Left renal cortex interstitium (tissue), 4 donors: ENCODE measurements at places on chromosomes 4 and X.

- DNase-seq = no peak
Observed at GRCh38 chrX:70257423-70258288, 2.3 kb downstream of the P2RY4 start.

- DNase-seq = no peak
Observed at GRCh38 chr4:43843501-43843900, 605.1 kb downstream of the KCTD8 start.

GRCh38 chr4:27327421-27328181 lies 467.0 kb downstream of the STIM2 start:
- no peak for DNase-seq

DNA sequence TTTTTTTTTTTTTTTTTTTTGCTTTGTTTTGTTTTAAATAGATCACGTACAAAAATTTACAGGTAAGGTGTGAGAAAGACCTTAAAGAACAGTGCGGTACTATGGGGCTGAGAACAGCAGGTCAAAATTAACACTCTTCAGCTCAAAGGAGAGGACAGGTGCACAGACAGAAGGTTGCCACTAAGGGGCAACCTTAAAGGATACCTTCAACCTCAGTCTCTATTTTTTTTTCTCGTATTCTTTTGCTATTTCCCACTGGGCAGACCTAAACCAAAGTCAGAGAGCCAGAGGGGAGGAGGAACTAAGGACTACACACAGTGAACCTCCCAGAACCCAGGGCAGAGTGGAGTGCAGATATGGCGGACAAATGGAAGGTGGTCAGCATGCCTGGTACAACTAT lies 1984.3 kb upstream of the IGFBP7 start:
- DNase-seq = no peak

GRCh38 chr4:127586922-127587571 lies 45.7 kb upstream of the INTU start:
- DNase-seq = no peak

- DNase-seq = no peak
Observed at GRCh38 chrX:122026665-122027064, 979.3 kb downstream of the GLUD2 start.

DNA sequence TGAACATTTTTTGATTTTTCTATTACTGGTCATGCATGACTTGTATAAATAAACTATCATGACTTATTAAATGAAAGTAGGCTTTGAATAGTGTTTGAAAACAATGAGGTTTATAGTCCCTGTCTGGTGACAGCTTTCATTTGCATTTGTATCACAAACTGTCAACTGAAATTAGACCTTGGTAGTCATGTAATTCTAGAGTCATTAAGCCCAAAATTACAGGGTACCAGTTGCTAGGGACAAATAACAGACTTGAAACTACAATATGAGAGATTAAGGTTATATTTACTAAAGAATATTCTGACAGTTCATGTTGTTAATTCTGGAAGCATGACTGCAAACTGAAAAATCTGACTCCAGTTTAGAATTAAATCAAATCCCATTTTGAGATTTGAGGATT lies 9.2 kb upstream of the VAMP7 start:
- no peak for DNase-seq

DNA sequence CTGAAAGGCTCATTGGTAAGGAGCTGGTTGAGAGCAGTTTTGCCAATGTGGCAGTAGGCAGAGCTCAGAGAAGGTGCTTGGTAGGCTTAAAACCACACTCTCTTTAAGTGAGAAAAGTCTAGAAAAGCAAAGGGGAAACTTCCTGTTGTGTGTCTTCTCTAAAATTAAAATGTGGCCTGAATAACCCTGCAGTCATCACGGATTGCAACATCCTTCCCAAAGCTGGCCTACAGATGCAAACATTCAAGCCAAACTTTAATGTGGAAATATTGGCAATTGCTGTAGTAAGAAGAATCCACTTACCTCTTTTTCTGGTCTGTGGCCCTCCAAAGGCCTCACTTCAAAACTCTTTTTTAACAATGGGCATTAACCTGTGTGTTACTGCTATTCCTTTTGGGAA lies 348.5 kb downstream of the OPHN1 start:
- DNase-seq = no peak

DNA sequence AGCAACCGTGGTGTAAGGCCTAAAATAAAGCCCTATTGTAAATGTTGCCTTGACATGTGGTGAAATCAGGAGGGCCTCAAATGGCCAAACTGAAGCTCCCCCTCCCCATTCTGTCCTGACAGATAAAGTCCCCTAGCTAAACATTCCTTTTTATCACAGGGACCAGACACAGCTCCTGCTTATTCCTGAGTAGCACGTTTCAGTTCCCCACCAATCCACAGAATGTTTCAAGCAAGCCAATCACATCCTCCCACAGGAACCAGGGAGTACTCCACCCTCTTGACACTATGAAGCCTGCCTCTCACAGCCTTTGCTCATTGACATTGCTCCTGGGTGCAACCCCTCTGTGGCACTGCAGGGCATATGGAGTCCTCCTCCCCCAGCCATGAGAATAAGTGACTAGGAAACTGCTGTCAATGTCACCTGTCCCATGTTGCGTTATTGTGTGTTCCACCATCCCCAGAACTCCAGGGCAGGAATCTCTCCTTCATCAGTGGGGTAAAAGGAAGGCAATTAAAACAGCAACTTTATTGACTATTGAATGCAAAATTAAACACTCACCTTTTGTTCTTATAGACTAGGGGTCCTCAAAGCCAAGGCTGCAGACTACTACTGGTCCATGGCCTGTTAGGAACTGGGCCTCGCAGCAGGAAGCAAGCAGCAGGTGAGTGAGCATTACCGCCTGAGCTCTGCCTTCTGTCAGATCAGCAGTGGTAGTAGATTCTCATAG lies 128.1 kb downstream of the COL25A1 start:
- no peak for DNase-seq

GRCh38 chrX:15163131-15163530 lies 106.8 kb downstream of the ASB9 start:
- no peak for DNase-seq
